ENCODE measurements at places on chromosomes 2 and 18.

DNA sequence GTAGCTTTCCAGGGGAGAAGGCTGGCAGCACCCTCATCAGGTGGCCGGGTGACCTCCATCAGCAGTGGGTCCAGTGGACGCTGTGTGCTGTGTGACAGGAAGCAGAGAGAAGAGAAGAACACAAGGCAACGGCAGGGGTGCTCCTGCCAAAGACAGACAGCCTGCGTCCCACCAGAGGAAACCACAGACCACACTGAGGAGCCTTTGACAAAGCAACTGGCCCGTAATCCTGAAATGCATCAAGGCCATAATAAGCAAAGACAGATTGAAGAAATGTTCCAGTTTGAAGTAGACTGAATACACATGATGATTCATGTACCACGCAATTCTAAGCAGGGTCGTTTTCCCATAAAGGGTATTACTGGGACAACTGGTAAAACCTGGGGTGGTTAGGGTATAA lies 172.4 kb downstream of the FBXO15 start:
- DNase-seq, result no peak

DNA sequence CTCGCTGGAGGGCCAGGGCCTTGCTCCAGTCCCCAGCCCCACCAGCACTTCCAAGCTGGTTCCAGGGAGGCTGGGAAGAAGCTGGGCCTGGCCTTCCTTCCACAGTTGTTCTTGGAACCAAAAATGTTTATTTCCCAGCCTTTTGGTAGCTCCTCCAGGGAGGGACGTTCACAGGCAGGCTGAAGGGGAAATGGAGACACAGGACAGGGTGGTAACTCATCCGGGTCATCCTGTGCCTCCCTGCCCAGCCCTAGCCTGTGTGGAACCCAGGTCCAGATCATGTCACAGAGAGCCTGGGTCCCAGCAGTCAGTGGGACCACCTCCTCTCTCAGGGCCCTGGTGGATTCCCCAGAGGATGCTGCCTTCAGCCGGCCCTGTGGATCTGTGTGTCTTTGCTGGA lies 12.5 kb upstream of the ARMC9 start:
- no peak for DNase-seq

GRCh38 chr2:98713332-98714015 lies 17.5 kb downstream of the MGAT4A start:
- DNase-seq, result no peak

GRCh38 chr18:79523736-79524180 lies 128.0 kb downstream of the NFATC1 start:
- DNase-seq, result no peak

GRCh38 chr2:165874445-165875039 lies 79.0 kb downstream of the TTC21B start:
- DNase-seq, result peak; percentile 33
